ENCODE measurements at places on chromosomes 12 and 14. TPM values are rescaled to one million over a fixed set of nuclear protein-coding genes. Genes with fewer than 3 reads are reported as not detected.

The DUSP16 gene
- total RNA-seq, result 62.5 TPM

The L3HYPDH gene
- total RNA-seq, result 15.7 TPM

The HNRNPC gene
- 1,044 TPM for total RNA-seq

The ZDHHC22 gene
- 11.3 TPM for total RNA-seq

The RND1 gene
- total RNA-seq, result 9.5 TPM

The SLC24A4 gene
- total RNA-seq, result 0.24 TPM

The ANKRD33 gene
- 0.81 TPM for total RNA-seq
